Stimulated activated CD4-positive, alpha-beta T cell treated with anti-CD3 and anti-CD28 coated beads, Interleukin-12 subunit alpha, Interleukin-12 subunit beta, amount 100 ng/mL, for 48 hours (primary cell): ENCODE measurements at places on chromosomes 1 and 21.

DNA sequence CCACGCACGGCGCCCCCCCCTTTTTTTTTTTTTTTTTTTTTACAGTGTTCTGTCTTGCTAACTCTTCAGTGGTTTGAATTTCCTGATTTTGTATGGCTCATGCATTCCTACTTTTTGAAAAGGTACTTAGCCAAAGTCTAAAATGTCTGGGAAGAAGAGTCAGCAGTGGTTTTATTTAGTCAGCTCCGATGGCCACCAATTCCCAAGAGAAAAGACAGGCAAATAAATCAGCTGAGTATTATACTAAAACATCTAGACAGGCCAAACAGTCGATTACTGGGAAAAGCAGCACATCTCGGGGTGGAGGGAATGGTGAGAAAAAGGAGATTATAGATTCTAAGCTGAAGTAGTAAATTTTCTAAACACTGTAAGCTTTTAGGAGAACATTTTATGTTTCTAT, 192.5 kb upstream of the ZRANB2 start:
- no peak for DNase-seq

DNA sequence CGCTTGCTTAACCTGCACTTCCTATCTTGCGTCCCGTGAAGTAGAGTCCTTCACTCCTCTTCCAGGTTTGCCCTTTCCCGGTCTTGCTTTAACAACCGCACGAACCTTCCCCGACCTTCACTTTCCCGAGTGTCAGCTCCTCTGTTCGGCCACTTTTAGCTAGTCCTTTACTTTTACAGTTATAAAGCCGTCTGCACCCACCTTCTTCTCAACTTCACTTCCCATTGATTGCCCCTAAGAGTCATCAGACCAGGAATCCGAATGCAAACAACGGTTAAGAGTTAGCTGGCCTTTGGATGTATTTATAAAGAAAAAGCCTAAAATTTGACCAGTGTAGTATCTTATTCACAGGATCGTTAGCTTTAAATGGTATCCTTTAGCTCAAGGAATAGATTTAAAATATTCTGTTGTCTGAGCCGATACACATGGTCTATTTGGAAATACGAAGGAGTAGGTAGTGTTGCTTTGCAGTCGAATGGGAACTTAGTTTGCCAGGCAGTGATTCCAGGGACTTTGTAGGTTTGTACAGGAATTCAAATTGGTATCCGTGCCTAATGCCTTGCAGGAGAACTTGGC, 1.4 kb downstream of the PPP2R5A start:
- DNase-seq, result no peak

DNA sequence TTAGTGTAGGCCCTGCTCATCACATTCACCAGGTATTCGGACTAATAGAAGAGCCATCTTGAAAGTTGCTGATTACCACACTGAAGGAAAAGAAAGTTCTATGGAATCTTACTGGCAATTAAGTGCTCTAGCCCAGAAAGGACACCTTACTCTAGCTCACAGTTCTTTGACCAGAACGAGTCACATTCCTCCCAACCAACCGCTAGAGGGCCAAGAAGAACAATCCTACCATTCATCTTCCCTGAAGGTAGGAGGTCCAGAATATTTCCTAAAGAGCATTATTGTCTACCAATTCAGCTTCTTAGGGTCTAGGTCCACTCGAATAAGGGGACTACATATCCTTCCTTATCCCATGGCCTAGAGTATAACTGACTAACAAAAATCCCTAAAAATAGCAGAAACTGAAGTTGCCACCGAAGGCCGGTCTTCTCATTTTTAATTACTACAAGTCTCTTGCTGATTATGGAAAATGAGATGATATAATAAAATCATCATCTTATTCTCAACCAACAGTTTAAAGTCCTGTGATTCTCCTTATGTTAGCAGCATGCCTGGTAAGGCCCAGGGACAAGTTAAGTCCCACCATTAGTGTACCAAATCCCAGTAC, 2.7 kb upstream of the FMO1 start:
- no peak for DNase-seq

GRCh38 chr1:3547055-3548005, 64.0 kb downstream of the MEGF6 start:
- no peak for DNase-seq

DNA sequence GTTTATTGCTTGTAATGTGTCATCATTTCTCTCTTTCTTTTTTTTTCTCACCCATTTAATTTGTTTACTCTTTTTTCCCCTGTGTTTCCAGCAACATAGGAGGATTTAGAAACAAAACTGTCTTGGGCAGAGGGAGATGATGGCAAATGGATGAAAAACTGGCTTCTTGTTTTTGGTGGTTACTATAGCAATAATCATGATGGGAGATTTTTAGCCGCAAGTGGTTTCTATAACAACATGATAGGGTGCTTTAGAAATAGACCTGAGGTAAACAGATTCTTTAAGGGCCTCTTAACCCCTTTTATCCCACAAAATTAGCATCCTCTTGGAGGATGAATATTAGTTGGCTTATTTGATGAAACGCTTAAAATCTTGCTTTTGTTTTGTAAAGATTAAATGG, 51.6 kb downstream of the CRB1 start:
- no peak for DNase-seq

DNA sequence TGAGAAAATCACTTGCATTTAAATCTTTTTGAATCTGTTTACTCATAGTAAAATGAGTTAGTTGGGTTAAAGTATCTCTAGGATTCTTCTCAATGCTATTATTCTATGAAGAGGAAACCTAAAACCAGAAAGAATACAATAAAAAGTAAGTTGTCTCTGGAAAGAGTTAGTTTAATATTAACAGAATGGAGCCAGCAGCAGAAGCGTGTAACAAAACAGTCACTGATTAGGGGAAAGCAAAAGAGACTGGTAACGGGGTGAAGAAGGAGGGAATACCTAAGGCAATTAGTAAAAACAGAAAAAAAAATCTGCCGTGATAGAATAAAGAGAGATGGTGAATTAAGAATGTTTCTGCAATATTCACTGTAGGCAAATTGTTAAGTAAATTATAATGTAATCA, 60.0 kb downstream of the NRDC start:
- DNase-seq, result no peak

GRCh38 chr1:215911406-215911968, 344.4 kb downstream of the KCTD3 start:
- DNase-seq, result no peak

DNA sequence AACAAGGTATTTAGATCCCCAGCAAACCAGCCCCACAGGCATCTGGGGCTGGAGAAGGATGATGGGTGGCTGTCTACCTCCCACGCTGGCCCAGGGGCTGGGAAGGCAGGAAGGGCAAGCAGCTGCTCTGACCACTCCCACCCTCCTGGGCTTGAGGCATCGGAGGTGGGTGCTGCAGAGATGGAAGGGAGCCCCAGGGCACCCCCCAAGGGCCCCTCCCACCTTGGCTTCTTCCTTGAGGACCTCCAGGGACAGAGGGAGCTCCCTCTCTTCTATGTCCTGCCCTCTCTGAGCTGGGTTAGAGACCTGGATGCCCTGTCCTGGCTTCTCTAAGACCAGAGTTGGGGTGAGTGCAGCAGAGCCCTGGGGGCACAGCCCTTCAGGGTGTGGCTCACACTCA, 3.1 kb downstream of the CD52 start:
- no peak for DNase-seq

- DNase-seq, result no peak
Measured at GRCh38 chr21:44911384-44912157, 9.1 kb downstream of the ITGB2 start.

DNA sequence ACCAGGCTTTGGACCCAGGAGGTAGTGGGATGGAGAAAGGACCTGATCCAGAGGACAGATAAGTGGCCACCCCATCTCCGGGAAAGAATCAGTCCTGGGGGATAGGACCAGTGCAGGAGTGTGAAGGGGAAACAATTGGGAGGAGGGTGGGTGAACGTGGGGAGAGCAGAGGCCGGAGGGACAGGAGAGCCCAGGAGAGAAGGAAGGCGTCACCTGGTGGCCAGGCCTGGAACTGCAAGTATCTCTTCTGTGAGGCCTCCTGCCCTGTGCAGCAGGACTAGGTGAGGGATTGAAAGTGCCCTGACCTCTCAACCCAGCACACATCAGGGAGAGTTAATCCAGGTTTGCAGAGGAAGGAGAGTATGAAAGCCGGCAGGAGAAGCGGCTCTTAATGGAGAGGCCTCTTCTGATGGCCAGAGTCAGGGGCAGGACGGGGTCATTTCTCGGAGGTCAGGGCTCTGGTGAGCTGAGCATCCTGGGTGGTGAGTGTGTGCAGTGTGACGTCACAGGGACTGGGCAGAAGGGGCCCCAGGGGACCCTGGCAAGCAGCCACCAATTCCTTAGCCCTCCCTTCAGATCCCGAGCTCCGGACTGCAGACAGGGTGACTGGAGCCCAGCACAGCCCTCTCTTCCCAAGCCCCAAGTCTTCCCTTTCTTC, 9.2 kb upstream of the LAD1 start:
- DNase-seq, result peak; percentile 58

GRCh38 chr21:29616209-29616751, 317.6 kb downstream of the BACH1 start:
- no peak for DNase-seq

- no peak for DNase-seq
Measured at GRCh38 chr1:54105736-54106269, 47.0 kb downstream of the CDCP2 start.

GRCh38 chr21:38159355-38159754, 97.4 kb upstream of the KCNJ15 start:
- peak; percentile 42 for DNase-seq

DNA sequence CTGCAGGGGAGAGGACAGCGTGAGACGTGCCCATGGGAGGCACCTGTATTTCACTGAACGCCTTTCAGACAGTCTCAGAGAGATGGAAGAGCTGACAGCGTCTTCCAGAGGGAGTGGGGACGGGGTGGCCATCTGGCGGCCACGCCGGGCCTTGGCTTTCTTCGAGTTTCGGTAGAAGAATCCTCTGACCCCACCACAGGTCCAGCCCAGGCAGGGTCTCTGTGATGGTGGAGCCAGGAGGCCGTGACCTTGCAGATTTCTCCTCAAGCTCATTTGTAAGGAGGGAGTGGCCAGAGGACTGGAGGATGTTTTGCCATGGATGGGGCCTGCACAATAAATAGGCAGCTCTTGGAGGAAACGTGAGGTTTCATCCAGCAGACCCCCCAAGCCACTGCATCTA, 47.6 kb upstream of the ADARB1 start:
- no peak for DNase-seq

GRCh38 chr1:100959502-100960060, 63.7 kb downstream of the SLC30A7 start:
- no peak for DNase-seq

GRCh38 chr21:28538987-28539622, 453.6 kb downstream of the LTN1 start:
- DNase-seq, result no peak

GRCh38 chr1:10986525-10986890, 25.9 kb upstream of the TARDBP start:
- no peak for DNase-seq

DNA sequence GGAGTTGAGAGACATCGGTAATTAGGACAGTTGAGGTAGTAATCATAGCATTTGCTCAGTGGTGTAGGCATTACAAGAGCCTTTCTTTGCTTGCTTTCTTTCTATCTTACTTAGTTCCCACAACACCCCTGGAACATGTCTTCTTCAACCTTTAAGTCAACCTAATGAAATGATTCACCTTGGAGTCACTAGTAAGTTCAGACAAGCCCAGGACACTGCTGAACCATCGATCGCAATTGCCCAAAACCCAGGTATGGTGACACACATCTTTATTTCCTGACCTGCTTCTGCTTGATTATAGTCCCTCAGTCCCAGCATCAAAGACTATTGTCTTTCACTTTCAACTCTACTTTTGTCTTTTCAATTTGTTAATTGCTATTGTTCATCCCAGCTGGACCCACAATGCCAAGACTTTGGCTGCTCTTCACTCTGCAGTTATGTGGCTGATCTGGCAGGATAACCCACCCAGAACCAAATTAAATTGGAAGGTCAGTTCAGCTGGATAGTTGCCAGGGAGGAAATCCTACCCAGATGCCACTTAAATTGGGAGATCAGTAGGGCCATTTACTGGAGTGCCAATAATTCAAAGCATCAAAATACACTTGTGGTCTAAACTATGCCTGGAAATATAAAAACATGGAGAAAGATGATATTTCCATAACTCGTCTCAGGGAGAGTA, 272.9 kb downstream of the RWDD3 start:
- DNase-seq, result no peak

GRCh38 chr1:229342656-229343569, at the start of gene CCSAP:
Gene CCSAP, minus strand, starts transcription at chr1:229343047. Its CDS starts 582 bp downstream, at chr1:229342465.
- peak; percentile 42 for DNase-seq

DNA sequence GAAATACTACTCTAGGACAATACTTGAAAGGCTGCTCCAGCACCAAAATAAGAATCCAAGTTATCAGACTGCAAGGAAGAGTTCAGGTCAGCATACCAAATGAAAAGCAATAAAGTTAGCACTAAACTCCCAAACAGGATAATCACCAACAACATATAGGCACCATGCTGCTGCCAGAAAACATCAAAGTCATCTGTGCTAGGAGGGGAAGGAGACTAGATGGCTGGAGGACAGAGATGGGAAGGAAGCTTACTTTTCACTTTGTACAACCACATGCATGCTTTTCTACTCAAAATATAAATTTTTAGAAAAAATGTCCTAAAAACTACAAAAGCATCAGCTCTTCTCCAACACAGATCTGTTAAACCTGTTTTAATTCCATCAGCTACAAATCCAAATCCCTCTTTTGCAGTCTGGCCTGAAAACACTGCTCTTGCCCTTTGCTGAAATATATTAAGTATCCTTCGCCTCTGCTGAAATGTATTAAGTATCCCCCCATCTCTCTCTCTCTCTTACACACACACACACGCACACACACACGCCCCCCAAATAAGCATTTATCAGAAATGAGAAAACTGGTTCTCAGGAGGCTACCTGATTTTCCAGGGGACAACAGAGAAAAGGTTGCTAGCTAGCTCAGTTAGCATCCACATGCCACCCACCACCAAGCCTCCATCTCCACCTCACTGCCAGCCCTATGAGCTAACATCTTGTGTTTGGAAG, 1.5 kb downstream of the GATAD2B start:
- no peak for DNase-seq

DNA sequence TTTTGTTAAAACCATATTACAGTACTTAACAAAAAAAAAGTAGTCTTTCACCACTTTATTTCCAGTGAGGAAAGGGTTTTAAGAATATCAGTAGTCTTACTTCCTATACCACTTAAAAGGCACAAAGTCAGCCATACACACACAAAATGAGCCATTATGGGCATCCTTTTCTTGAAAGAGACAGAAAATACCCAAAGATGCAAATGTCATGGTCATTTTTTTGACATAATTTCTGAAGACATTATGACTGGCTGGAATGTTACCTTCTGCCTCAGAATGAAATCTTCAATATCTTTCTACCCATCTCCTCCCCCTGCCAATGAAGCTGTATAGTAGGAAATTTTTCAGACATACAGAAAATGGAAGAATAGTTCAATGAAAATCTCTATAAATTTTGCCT, 237.7 kb downstream of the SLC45A1 start:
- no peak for DNase-seq
